ENCODE measurements at places on chromosomes 2 and 18.
A peak's percentile ranks its signal among the peaks of the same experiment; 100 is the strongest.

DNA sequence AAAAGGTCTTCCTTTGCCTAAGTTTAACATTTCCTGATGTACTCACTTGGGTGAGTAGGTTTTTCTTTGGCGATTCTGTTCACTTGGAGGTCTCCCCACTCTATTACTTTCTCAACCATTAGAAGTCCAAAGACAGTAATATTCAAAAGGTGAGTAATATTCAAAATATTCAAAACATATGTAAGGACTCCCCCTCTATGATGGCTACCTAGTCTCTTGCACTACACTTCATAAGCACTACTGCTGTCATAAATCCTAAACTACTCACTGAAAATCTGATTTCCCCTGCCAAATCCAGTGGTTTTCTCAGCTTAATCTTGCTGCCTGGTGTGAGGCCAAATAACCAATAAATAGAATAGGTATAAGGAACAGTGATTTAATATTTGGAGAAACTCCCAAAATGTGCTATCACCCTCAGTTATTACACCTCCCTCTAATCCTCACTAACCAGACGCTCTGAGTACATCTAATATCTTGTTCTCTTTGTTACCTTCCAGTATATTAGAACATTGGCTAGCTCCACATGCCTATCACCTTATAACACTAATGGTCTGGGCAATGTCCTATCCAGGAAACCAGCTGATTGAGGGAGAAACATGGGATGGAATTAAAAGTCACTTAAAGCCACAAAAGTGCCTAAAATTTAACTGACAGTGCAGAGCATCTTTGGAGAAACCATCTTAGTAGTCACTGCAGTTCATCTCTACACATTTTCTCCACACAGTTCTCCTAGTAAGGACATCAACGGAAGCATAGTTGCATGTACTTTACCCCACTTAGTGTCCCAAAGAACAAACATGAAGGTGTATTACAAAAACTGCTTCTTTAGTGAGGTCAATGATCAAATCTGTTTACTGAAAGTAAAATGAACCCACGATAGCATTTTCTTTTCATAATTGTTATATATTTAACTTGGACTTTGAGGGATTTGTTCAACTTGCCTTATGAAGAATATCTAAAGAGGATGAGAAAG is 54.8 kb downstream of the MBD2 start:
- no peak for DNase-seq

GRCh38 chr2:108825736-108826135 is 39.2 kb downstream of the CCDC138 start:
- no peak for DNase-seq

DNA sequence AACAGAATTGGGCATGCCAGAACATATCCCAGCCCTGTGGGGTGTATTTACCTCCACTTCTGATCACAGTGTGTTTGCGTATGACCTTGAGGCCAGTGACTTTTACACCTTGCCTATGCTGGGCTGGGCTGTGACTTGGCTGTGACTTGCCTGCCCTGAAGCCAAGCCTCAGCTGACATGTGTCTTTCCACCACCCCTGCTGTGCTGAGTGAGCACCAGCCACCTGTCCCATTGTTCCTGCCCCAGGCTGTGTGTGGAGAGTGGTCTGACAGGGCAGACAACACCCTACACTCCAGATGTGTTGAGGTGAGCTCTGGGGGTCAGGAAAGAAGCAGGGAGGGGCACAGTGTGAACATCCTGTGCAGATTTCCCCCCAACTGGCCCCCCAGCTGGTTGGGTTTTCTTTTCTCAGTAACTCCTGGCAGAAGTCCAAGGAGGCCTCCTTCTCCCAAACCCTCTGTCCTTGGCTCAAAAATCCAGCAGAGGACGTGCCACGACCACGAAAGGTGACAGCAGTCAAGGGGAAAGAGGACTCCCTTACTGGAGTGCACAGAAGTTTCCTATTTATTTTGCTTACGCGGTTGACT is 5.1 kb upstream of the STEAP3 start:
- DNase-seq = peak; percentile 71

DNA sequence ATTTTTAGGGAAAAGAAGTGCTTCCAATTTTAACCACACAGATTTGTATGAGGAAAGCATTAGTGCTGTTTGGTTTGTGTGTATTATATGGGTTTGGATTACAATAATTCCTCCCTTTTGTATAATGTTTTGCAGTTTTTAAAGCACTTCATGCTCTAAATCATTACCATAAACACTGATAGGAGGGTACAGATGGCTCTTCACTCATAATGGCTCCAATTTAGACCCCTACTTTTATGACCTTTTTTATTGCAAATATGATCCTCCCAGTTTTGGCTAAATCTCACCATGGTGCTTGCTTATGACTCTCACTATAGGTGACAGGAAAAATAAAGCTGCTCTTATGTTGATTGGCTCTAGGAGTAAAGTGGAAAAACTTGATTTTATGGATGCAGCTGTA is 23.8 kb upstream of the TMEM17 start:
- DNase-seq = no peak

DNA sequence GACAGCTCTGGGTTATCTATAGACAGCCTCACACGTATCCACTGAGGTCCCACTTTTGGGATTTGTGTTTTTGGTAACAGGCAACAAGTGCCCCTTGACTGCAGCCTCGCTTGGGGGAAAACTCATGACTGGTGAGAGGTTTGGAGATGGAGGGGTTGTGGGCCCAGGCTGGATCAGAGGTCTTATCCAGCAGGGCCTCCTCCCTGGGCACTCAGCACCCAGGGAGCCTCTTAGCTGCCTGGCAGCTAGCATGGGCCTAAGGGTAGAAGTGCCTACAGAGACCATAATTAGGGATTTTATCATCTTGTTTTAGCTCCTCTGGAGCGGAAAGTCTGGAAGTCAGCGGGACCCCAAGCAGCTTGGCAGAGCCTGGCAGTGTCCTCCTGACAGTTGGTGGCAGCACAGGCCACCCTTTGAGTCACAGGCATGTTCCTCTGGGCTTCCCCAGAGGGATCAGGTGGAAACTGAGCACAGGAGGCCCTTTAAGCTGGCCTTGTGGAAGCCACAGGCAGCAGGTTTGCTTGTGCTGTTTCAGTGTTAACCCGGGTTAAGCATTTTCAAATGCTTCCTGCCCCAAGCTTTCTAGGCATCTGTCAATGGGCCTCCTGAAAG is 143.1 kb downstream of the KCTD1 start:
- peak; percentile 47 for DNase-seq

- no peak for DNase-seq
Measured at GRCh38 chr18:40366521-40366920, 1588.5 kb upstream of the PIK3C3 start.

GRCh38 chr18:31097666-31098065 is 4.6 kb downstream of the DSC2 start:
- no peak for DNase-seq

DNA sequence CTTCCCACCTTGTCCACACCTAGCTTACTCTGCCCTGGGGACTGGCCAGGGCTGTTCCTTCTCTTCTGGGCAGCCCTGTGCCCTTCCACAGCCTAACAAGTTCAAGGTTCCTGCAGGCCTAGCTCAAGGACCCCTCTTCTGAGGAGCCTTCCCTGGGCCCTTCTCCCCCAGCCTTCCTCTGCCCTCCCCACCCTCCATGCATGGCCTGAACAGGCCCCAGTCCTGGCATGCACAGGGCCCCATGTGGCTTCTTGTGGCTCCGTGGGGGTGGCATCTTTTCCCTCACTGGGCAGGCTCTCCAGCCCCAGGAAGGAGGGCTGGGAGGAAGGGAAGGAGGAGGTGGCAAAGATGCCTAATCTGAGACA is 162.9 kb downstream of the CELF4 start:
- no peak for DNase-seq

GRCh38 chr18:56067969-56068671 is 480.1 kb upstream of the TCF4 start:
- peak; percentile 57 for DNase-seq

GRCh38 chr2:9765611-9766531 is 77.4 kb upstream of the TAF1B start:
- DNase-seq = peak; percentile 44

- DNase-seq = no peak
Measured at GRCh38 chr2:1546901-1547300, 133.6 kb downstream of the TPO start.

- peak; percentile 79 for DNase-seq
Measured at GRCh38 chr2:14301331-14301730, 331.2 kb upstream of the LRATD1 start.

GRCh38 chr2:22481486-22482259 is 903.3 kb upstream of the KLHL29 start:
- DNase-seq = no peak

DNA sequence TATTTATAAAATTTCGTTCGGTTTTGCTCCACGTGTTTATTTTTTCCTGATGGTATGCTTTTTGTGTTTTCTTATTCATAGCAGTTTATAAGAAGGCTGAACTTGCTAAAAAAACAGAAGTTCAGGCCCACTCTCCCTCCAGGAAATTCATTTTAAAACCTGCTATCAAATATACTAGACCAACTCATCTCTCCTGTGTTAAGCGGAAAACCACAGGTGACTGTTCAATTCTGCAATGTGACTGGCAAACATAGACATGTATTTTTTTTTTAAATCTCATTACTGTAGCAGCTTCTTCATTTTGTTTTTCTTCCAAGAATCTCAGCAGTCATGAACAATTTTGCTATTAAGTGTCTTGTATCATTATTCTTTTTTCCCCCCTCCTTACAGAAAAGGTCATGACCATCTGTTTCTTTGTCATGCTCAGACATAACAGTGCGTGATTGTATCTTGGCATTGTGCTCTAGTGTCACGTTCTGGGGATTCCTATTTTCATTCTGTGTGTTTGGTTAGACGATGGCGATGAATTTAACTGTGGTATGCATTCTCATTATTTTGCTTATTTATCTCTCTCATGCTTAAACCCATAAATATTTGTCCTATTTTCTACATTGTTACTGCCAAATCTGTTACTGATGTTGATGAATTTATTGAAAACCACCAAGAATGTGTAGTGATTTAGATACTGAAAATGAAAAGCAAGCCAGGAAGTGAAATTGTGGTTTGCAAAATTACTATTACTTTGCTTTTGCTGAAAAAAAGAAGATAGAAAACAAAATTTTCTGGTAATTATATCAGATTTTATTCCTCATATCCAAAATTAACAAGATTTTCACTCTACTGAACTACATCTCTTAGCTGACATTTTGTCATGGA is 74.6 kb upstream of the UNC80 start:
- no peak for DNase-seq

DNA sequence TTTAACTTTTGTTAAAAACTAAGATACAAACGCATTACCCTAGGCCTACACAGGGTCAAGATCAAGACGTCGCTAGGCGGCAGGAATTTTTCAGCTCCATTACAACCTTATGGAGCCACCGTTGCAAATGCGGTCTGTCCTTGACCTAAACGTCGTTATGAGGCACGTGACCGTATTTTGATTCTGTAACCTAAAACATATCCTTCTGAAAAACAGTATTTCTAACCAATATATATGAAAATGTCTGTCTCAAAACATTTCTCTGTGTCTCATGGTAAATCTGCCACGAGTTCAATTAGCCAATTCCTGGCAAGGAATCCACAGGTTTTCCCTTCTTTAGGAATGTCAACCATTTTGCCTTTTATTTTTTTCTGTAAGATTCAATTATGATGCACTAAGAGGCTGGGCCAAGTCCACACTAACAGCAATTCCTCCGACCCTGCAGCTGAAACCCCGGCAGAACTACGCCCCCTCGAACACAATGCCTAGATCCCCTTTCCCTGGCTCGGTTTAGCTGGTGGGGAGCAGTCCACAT is 1.7 kb downstream of the RTN4 start:
- DNase-seq = peak; percentile 61

GRCh38 chr2:69465513-69466456 is 28.6 kb upstream of the NFU1 start:
- no peak for DNase-seq

DNA sequence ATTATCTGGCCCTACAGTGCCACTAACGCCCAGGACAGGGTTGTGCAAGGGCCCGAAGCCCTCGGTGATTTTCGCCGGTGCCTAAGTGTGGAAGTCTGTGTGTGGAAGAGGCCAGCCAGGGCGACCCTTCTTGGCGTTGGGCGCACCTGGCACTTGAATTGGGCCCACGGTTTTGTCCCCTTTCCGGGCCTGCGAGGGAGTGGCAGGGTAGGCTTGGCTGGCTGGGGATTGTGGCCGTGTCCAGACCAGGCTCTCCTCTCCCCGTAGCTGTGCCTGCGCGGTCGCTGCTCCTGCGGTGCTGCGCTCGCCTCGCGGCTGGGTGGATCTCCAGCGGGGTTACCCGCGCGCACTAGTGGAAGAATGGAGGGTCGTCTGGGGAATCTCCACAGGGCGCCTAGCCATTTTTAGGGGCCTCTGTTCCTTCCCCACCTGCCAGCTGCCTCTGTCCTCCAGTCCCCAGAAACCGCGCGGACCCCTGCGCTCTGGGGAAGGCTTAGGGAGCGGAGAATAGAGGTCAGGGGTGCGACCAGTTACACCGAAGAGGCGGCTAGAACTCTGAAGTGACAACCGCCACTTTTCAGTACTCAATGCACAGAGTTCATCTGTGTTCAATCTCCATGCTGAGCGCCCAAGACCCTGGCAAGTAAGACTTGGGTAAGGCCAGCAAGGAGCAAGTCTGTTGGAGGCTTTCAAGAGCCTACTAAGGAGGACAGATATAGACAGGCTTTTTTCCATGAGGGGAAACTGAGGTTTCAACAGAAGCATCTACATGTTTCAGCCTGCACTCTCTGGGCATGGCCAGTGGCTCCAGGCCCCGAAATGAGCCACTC is 16.0 kb downstream of the EVX2 start:
- DNase-seq = no peak

DNA sequence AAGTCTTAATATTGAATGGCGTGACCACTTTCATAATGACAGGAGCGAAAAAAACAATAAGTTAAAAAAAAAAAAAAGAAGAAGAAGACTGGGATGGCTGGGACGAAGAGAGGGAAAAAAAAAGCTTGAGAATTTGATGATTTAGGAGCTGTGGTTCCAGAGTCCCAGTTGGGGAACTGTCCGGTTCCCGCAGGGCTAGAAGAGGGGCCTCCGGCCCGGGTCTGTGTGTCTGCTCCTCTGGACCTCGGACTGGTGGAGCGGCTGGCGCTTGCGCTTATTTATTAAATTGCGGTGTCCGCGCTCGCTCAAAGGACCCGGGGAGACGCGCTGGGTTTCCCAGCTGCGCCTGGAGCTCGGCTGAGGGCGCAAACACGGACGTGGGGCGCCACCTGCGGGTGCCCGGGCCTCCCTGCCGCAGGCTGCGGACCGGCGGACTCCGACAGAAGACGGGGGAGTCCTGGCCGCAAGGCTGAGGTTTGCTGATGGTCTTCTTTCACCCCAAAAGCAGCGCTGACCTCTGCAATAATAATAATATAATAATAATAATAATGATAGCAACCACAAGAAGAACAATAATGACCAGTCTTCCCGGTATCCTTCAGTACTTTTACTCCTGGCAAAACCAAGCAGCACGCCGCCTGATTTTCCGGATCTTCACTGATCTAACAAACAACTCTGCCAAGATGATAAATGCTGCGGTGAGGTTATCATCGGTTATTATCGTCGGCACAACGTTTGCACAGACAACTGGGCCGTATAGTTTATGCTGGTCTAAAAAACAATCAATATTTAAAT is at the start of gene CBLN2:
Gene CBLN2, minus strand, starts transcription at position 251 of the 795 bp plus-strand sequence. CDS start 2,182 bp downstream, outside the sequence.
- peak; percentile 72 for DNase-seq

DNA sequence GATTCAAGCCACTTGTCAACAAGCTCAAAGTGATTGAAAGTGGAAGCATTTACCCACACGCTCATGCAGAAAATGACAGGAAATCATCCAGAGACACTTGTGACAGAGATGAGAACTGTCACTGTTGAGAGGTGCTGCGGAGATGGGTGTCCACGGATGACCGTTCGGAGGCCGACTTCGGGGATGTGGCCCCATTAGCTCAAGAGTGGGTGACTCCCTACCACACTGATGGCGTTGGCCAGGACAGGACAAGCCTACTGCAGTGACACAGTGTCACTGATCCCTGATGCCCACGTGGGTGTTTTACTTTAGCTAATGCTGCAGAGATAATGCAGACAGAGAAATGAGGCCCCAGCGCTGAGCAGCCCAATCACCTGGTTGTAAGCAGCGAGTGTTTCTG is 81.5 kb upstream of the YWHAQ start:
- DNase-seq = no peak
